Stimulated activated CD8-positive, alpha-beta memory T cell treated with anti-CD3 and anti-CD28 coated beads, Interleukin-2, amount 100 ng/mL, for 1 hour (primary cell): ENCODE measurements at places on chromosomes 7 and 10.

DNA sequence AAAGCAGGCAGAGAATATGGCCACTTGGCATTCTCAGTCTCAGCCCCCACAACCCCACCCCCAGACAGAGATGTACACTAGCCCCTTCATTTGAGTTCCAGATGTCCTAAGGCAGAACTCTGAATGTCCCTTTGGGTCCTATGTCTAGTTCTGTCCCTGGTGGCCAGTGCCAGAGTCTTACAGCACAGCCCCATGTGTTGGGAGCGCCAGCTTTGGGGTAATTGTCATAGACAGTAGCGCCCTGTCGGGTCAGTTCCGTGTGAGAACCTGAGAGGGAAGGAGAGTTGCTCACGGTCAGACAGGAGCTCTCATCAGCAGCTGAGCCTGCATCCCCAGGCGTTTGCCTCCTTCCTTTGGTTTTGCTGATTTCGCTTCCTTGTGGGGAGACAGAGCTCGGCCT is 94.9 kb upstream of the INSYN2A start:
- DNase-seq: no peak

GRCh38 chr7:949021-949934 is 5.2 kb downstream of the ADAP1 start:
- no peak for DNase-seq

DNA sequence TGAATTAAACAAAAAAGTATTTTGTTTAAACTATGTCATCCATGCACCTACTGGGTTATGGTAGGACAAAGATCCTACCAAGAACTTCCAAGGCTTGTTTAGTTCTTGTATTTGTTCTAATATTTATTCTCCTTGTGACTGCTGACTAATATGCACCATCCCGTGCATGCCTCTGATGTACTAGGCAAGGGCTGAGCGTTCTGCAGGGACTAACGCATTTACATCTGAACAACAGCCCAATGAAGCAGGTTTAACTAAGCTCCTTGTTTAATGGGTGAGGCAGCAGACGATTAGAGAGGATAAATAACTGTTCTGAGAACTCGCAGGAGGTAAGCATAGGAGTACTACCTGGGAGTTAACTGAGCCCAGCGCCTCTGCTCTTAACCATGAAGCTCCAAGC is 64.9 kb downstream of the KIAA1549 start:
- no peak for DNase-seq

DNA sequence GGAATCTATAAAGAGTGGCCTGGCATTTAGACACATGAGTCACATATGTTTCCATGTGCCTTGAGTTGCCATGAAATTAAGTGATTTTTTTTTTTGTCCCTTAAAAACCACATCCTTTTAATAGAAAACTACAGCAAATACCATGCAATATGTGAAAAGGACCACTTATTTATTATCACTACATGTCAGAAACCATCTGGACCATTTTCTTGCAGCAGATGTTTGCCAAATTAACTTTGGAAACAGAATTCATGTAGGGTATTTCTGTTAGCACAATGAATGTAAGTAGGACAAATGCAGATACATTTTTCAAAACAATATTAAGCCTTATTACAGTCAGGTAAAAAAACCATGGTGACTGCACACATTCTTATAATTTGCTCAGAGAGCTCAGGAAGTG is 230.6 kb downstream of the REEP3 start:
- DNase-seq: no peak

DNA sequence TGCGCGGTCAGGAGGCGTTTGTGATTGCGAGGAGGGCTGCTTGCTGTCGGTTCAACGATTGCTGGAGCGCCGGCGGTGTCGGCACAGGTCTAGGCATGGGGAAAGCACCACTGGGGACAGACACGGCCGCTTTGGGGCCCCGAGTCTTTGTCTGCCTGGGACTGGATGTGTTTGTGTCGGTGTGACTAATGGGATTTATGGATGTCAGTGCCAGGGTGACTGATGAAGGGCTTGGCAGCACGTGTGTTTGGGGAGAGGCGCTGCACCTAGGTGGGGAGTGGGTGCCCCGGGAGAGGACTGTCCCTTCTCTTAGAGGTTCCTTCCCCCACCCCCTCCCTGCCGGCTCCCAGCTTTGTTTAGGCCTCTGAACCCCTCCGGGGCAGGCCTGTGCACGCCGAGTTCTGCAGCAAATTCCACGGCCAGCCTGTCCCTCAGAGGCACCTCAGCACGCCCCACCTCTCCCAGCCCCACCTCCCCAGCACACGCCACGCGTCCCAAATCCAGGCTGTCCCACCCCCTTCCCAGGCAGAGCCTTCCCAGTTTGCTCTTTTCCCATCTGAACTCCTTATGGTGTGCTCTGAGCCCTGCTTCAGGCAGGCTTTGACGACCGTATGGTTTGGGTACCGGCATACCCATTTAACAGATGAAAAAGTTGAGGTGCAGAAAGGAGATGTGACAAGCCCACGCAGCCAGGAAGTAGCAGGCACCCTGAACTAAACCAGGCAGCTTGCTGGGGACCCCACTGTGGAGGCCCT is 6.4 kb upstream of the TNRC18 start:
- DNase-seq: no peak

- DNase-seq: no peak
Observed at GRCh38 chr7:50791938-50792341, 9.2 kb upstream of the GRB10 start.

- no peak for DNase-seq
Observed at GRCh38 chr7:76403780-76404494, 5.6 kb downstream of the SSC4D start.

DNA sequence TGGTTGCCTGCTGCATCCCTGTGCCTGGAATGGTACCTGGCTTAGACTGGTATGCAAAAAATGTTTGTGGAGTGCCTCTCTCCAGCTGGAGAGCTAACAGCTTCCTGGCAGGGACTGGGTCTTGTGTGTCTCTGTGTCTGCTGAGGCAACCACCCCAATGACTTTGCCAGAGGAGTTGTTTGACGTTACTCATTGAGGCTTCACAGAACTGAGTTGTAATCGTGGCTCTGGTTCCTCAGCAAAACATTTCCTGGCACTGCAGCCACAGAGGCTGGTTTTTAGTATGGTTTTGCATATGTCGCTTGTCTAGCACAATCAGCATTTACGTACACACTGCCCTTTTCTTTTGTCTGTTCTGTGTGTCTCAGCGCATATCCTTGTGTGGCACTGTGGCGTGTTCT is 7.5 kb downstream of the ZNF282 start:
- no peak for DNase-seq

DNA sequence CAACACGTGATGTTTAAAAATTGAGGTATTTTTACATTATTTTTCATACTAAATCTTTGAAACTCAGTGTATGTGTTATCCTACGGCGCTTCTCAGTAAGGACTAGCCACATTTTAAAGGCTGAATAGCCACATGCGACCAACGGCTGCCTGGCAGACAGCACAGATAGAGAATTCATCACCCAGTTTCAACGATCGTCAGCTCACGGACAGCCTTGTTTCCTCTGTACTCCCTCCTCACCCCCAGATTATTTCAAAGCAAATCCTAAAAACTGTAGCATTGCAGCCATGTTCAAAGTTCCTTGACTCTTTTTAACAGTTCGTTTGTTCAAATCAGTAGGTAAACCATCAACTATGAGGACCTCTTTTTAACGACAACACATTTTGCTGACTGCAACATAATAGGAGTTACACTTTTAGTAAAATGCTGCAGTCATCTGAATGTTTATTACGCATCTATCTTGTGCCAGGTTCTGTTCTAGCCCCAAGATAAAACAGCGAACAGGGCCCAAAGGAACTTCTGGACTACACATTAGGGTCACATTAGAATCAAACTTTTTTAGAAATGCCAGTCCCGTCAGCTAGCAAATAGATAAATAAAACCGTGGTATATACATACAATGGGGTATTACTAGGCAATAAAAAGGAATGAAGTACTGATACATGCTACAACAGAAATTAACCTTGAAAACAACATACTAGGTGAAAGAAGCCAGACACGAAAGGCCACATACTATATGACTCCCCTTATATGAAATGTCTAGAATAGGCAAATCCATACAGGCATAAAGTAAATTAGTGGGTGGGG is 5.7 kb downstream of the OSBPL3 start:
- DNase-seq: no peak

- no peak for DNase-seq
Observed at GRCh38 chr7:55202150-55202913, 162.8 kb upstream of the LANCL2 start.

GRCh38 chr10:113590581-113590980 is 37.7 kb downstream of the HABP2 start:
- DNase-seq: no peak

DNA sequence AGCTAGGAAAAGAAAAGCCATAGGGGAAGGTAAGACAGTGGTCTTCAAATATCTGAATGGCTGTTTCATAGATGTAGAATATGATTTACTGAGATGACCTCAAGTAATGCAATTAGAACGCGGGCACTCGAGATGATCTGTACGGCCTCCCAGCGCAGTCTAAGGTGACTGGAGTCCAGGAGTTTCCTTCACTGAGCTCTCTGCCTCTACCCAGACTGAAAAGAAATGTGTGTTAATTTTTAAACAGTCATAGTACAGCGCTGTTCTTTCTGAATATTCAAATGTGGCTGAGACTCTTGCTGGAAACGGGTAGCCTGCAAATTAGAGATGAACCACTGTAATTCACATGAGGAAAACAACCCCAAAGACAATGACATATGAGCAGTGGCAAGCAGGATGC is 562.4 kb upstream of the AUTS2 start:
- DNase-seq: no peak

- no peak for DNase-seq
Observed at GRCh38 chr7:88243345-88243909, 23.6 kb upstream of the SRI start.
